Tibial artery (tissue), 4 donors: ENCODE measurements at places on chromosomes 3 and 15.

GRCh38 chr3:15636028-15636709 lies 34.6 kb downstream of the BTD start:
- H3K36me3 ChIP-seq, result no peaks in the 10 kb centered on the region
- peak overlapping the region; percentile 56 for H3K27ac ChIP-seq
- no peak for DNase-seq
- H3K27me3 ChIP-seq, result no peaks in the 10 kb centered on the region
- no peak overlapping the region for H3K4me3 ChIP-seq

DNA sequence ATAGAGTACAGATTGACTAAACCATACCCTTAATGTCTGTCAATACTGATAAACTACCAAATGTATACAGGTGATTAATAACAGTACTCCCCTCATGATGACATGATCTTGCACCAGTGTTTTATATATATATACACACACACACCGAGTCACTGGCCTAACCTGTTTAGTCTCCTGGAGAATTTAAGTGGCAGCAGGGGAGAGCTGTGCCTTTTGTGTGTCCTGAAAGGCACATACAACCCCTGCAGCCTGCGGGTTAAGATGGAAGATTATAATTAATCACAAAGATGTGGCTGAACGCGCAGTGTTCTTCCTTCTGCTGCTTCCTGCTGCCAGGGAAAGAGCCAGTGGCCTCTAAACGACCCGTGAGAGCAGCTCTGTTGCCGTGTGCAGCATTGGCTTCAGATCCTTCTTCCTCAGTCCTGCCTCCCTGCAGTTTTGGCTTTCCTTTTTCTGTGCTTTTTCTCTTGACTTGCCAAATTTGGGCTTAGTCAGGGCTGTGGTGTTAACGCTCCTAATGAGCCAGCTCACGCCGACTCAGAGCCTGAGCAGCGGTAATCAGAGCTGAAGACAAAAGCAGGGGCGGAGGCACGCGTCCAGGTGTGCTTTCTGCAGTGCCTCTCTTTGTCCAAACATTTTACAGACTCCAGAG lies 42.5 kb upstream of the UBE3A start:
- H3K27me3 ChIP-seq, result no peaks in the 10 kb centered on the region
- no peak overlapping the region for H3K4me3 ChIP-seq
- no peaks in the 10 kb centered on the region for H3K36me3 ChIP-seq
- H3K27ac ChIP-seq, result no peak overlapping the region
- no peak for DNase-seq

GRCh38 chr15:69820819-69821218 lies 276.9 kb downstream of the TLE3 start:
- no peak overlapping the region for H3K4me3 ChIP-seq
- no peaks in the 10 kb centered on the region for H3K27me3 ChIP-seq
- H3K36me3 ChIP-seq, result no peaks in the 10 kb centered on the region
- H3K27ac ChIP-seq, result no peak overlapping the region
- no peak for DNase-seq

GRCh38 chr3:101781166-101781565 lies 2.2 kb downstream of the NXPE3 start:
- H3K4me3 ChIP-seq, result peak overlapping the region; percentile 90
- H3K36me3 ChIP-seq, result peaks cover 39% of the 10 kb centered on the region
- H3K27ac ChIP-seq, result no peak overlapping the region

- H3K27me3 ChIP-seq, result no peaks in the 10 kb centered on the region
- peak overlapping the region; percentile 89 for H3K27ac ChIP-seq
- H3K4me3 ChIP-seq, result no peak overlapping the region
- peaks cover 45% of the 10 kb centered on the region for H3K4me1 ChIP-seq
- H3K36me3 ChIP-seq, result peaks cover 18% of the 10 kb centered on the region
Observed at GRCh38 chr3:58434990-58435389, 1.4 kb upstream of the PDHB start.
